Esophagus muscularis mucosa (tissue), 4 donors: ENCODE measurements at places on chromosomes 4 and X. TPM values are rescaled to one million over a fixed set of nuclear protein-coding genes. Genes with fewer than 3 reads are reported as not detected.

The PCYT1B gene
- total RNA-seq, result 11.7 TPM

GRCh38 chr4:161856711-161857326 lies 307.0 kb downstream of the FSTL5 start:
- no peak for DNase-seq

DNA sequence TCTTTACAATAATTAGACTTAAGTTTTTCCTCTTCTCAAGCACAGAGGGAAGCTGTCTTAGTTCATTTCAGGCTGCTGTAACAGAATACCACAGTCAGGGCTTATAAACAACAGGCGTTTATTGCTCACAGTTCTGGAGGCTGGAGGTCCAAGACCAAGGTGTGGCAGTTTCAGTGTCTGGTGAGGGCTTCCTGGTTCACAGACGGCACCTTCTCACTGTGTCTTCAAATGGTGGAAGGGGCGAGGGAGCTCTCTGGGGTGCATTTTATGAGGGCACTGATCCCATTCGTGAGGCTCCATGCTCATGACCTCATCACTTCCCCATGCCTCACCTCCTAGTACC lies 115.7 kb upstream of the MXRA5 start:
- no peak for DNase-seq

- no peak for DNase-seq
Measured at GRCh38 chrX:40543661-40544328, 37.0 kb upstream of the ATP6AP2 start.

DNA sequence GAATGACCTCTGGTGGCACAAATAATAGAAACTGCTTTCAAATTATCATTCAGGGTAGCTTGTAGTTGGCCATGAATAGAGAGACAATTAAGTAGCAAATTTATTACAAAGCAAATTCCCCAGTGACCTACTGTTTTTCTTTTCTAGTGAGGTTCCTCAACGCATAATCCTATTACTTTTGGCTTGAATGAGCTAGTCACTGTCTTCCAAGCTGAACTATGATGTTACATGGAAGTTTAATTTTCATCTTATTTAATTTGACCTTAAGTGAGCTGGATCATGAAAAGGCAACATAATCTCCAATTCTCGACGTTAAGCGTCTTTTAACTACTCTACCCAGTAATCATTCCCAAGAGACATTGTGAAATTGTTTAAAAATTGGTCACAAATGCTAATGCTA lies 347.4 kb upstream of the MAGEB2 start:
- no peak for DNase-seq

DNA sequence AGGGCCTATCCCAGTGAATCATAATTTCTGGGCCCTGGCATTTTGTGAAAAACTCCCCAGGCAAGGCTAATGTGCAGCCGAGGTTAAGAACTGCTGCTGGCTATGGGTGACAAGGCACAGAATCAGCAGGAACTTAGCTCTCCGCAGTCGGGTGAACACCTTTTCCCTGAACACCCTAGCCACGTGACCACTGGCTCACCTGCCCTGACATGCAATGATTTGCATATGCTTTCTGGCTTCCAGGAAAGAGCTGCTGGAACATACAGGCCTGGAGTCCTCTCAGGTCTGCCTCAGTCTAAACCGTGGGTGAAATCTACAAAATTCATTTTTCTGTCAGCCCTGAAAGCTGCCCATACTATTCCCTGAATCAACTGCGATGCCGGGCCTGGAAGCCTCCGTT lies 56.6 kb downstream of the ZNF827 start:
- DNase-seq, result no peak

The EGFL6 gene
- total RNA-seq, result 0.17 TPM

GRCh38 chr4:180635281-180635680 lies 1607.9 kb upstream of the TENM3 start:
- DNase-seq, result no peak

DNA sequence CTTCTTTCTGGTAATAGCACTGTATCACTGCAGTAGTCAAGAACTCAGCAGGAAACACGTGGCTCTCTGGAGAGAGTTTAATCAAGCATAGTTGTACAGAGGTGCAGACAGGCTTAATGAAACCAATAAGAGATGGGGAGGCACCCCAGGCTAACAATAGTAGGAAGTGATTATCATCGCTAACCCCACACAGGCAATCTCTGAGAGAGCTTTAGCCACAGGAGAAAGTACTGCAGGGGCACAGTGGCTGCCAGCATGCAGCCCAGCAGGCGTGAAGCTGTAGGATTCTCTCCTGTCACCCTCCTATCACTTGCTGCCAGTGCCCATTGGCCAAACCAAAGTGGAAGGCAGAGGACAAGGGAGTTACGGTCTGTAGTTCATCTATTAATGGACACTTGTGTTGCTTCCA lies 450.0 kb upstream of the RASGEF1B start:
- DNase-seq, result no peak

DNA sequence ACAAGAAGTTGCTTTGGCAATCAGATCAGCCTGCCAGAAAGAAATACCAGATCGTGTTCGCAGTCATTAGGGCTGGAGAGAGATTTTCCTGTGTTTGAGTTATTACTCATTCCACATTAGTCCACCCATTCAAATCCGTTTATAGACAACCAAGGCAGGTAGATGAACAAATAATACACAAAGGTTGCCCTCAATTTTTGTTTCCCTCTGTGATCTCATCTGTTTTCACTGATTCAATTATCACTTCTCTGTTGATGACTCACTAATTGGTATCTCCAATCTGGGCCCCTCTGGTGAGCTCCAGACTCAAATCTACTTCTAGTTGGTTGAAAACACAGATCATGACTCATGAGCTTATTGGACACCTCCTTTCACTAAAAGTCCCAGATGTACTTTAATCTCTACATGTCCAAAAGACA lies 54.5 kb downstream of the CHM start:
- DNase-seq, result no peak
